Spleen (tissue), 13 donors: ENCODE measurements at places on chromosomes 11 and 22. TPM values are rescaled to one million over a fixed set of nuclear protein-coding genes. Genes with fewer than 3 reads are reported as not detected.

DNA sequence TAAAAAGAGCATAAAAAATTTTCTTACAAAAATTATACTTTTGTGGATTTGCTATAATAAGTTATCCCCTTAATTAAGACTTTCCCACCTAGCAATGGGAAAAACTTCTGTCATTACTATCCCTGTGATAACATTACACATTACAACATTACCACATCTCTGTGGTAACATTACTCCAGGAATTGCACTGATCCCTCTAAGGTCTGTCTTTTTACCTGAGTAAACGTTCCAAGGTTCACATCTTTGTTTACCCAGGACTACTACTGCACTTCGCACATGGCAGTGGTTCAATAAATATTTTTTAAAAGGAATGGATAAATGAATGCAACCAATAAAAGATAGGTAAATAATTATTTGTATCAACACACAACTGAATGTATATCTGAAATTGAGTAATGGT is 92.4 kb upstream of the NOX4 start:
- H3K36me3 ChIP-seq: no peaks in the 10 kb centered on the region
- H3K4me3 ChIP-seq: no peak overlapping the region
- H3K4me1 ChIP-seq: no peaks in the 10 kb centered on the region
- no peak overlapping the region for H3K27ac ChIP-seq

- H3K4me3 ChIP-seq: no peak overlapping the region
- H3K36me3 ChIP-seq: no peaks in the 10 kb centered on the region
- no peak overlapping the region for H3K27ac ChIP-seq
- H3K4me1 ChIP-seq: no peaks in the 10 kb centered on the region
- H3K27me3 ChIP-seq: no peaks in the 10 kb centered on the region
Observed at GRCh38 chr11:69601011-69601975, 39.7 kb upstream of the CCND1 start.

DNA sequence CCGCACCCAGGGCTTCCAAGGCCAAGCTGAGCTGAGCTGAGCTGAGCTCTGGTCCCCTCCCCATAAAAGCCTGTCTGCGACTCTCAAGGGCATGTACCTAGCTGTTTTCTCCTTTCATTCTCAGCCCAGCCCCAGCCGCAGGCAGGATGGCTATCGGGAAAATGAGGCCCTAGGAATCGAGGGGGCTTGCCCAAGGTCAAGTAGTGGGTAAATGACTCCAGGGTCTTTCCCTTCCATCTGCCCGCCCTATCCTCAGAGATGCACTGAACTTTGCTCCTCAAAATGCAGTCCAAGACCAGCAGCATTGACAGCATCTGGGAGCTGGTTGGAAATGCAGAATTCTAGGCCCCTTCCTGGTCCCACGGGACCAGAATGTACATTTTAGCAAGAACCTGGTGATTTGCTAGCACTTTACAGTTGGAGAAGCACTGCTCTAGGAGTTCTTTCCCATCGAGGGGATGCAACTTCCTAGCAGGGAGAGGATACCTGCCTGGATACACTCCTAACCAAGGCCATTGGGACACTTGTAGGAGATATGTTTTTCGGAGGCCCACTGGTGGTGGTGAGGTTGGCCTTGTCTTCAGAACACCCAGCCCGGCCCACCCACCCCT is 43.2 kb upstream of the ACCSL start:
- no peak overlapping the region for H3K27ac ChIP-seq
- no peaks in the 10 kb centered on the region for H3K4me1 ChIP-seq
- H3K4me3 ChIP-seq: no peak overlapping the region
- DNase-seq: no peak
- H3K36me3 ChIP-seq: no peaks in the 10 kb centered on the region

GRCh38 chr11:99676292-99676691 is 655.5 kb downstream of the CNTN5 start:
- H3K27me3 ChIP-seq: no peaks in the 10 kb centered on the region
- DNase-seq: no peak
- H3K27ac ChIP-seq: no peak overlapping the region
- H3K36me3 ChIP-seq: no peaks in the 10 kb centered on the region
- no peaks in the 10 kb centered on the region for H3K4me1 ChIP-seq

- H3K27ac ChIP-seq: no peak overlapping the region
- H3K36me3 ChIP-seq: no peaks in the 10 kb centered on the region
- H3K4me3 ChIP-seq: no peak overlapping the region
- no peaks in the 10 kb centered on the region for H3K27me3 ChIP-seq
Observed at GRCh38 chr11:24636291-24636629, 139.4 kb downstream of the LUZP2 start.

DNA sequence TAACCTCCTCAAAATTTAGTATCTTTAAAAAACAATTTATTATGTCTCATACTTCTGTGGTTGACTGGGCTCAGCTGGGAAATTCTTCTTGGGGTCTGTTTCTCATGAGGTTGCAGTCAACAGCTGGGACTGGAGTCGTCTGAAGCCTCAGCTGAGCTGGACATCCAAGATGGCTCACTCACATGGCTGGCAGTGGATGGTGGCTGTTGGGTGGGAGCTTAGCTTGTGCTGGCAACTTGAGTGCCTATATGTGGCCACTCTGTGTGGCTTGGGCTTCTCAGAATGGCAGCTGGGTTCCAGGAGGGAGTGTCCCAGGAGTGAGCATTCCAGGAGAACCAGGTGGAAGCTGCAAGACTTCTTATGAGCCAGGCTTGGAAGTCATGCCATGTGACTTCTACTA is 13.2 kb downstream of the THY1 start:
- H3K4me1 ChIP-seq: no peaks in the 10 kb centered on the region
- no peak overlapping the region for H3K4me3 ChIP-seq
- H3K36me3 ChIP-seq: no peaks in the 10 kb centered on the region
- no peaks in the 10 kb centered on the region for H3K27me3 ChIP-seq
- no peak overlapping the region for H3K27ac ChIP-seq
- DNase-seq: no peak

GRCh38 chr22:36541831-36542411 is 13.0 kb upstream of the EIF3D start:
- DNase-seq: no peak
- H3K36me3 ChIP-seq: no peaks in the 10 kb centered on the region
- no peaks in the 10 kb centered on the region for H3K27me3 ChIP-seq
- H3K4me3 ChIP-seq: no peak overlapping the region

- H3K36me3 ChIP-seq: no peaks in the 10 kb centered on the region
- H3K27ac ChIP-seq: no peak overlapping the region
- H3K4me3 ChIP-seq: no peak overlapping the region
- no peak for DNase-seq
- no peaks in the 10 kb centered on the region for H3K4me1 ChIP-seq
Observed at GRCh38 chr11:71169313-71169712, 83.1 kb downstream of the SHANK2 start.

GRCh38 chr22:31942091-31942490 is 2.2 kb upstream of the YWHAH start:
- peaks cover 27% of the 10 kb centered on the region for H3K4me1 ChIP-seq
- peak; percentile 61 for DNase-seq
- H3K4me3 ChIP-seq: no peak overlapping the region
- H3K27me3 ChIP-seq: no peaks in the 10 kb centered on the region

DNA sequence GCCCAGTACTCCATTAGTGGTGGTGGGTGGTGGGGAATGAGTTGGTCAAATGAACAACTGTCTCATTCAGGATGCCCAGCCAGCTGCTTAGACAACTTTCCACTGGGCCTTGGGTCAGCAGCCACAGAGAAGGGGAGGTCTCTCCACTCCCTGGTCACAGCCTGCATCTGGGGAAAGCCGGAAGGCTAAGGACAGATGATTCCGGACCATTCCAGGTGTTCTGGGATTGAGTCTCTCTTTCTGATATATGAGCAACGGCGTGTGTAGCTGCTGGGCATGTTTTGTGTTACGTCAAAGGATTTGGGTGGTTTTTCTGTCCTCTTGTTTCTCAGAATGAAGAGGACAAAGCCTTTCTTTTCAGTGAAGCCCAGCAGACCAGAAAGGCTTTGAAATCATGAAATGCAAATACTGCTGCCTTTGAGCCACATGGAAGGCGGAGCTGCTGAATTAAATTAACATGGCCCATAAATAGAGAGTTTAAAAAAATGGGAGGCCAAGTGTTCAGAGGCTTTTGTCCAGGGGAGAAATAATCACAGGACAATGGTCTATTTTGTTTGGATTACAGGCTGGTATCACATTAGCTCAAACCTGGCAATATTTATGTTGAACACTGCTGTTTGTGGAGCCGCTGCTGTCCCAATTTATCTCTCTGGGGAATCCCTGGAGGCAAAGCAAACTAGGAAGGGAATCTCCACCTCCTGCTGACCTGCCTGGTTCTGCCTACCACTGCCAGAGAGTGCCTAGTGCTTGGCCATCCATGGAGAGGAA is 234.4 kb upstream of the E2F8 start:
- no peaks in the 10 kb centered on the region for H3K27me3 ChIP-seq
- no peak overlapping the region for H3K4me3 ChIP-seq
- no peaks in the 10 kb centered on the region for H3K4me1 ChIP-seq

DNA sequence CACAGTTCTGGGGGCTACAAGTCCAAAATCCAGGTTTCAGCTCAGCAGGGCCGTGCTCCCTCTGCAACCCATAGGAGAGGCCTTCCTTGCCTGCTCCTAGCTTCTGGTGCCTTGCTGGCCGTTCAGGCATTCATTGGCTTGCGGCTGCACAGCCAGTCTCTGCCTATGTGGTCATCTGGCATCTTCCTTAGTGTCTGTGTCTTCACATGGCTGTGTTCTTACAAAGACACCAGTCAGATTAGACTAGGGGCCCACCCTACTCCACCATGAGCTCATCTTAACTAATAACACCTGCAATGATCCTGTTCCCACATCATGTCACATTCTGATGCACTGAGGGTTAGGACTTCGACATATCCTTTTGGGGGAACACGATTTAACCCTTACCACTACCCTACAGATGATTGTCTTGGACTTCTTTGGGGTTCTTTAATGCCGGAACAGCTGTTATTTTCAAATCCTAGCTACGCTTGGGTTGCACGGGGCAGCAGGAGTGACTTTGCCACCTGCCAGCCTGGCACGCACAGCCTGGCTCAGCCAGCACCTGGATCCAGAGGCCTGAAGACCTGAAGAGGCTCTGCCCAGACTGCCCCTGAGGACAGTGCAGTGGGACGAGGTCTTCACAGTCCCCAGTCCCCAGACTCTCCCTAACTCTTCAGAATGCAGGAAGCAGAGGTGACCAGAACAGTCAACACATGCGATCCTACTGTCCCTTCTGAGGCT is 7.7 kb upstream of the NEAT1 start:
- no peak overlapping the region for H3K4me3 ChIP-seq
- H3K27me3 ChIP-seq: no peaks in the 10 kb centered on the region

The RAG2 gene
- total RNA-seq: not detected

DNA sequence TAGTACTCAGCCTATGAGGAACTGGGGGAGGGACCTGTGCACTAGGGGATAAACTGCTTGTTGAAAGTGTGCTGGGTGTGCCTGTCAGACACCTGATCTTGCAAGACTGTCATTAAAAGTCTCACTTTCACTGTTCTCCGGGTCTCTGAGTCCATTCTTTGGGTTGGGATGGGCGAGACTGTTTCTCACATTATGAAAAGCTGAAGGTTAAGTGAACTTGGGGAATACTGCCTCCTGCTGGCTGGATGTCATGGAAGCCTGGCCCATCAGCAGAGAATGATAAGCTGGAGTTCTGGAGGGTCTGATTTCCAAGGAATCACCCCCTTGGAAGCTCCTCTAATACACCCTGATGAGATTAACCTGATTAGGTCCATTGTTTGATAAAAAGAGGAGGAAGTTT is 9.0 kb upstream of the VPREB1 start:
- H3K36me3 ChIP-seq: no peaks in the 10 kb centered on the region
- H3K27ac ChIP-seq: no peak overlapping the region
- H3K4me3 ChIP-seq: no peak overlapping the region
- H3K4me1 ChIP-seq: no peaks in the 10 kb centered on the region
- H3K27me3 ChIP-seq: no peaks in the 10 kb centered on the region
- no peak for DNase-seq

The TMPRSS13 gene
- total RNA-seq: 1.9 TPM

GRCh38 chr22:17250380-17251082 is 31.3 kb upstream of the ADA2 start:
- no peak for DNase-seq
- no peaks in the 10 kb centered on the region for H3K4me1 ChIP-seq
- no peak overlapping the region for H3K27ac ChIP-seq

DNA sequence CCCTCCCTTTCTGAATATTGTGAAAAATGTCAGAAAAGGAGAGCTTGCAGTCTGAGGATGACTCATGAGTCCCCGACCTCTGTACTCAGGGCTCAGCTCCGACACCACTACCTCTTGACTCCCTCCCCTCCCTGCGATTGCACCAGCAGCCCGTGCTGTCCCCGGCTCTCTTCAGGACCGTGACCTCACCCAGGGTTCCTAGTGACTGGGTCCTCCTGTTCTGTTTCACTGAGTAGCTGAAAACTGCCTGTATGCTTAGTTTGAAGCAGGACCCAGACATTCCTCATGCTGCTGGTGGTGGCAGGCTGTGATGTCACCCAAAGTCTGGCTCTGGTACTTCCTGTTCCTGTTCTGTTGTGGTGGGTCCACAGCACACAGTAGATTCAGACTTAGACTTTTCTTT is 11.7 kb downstream of the PHRF1 start:
- no peaks in the 10 kb centered on the region for H3K27me3 ChIP-seq
- peaks cover 18% of the 10 kb centered on the region for H3K4me1 ChIP-seq
- no peak overlapping the region for H3K27ac ChIP-seq

DNA sequence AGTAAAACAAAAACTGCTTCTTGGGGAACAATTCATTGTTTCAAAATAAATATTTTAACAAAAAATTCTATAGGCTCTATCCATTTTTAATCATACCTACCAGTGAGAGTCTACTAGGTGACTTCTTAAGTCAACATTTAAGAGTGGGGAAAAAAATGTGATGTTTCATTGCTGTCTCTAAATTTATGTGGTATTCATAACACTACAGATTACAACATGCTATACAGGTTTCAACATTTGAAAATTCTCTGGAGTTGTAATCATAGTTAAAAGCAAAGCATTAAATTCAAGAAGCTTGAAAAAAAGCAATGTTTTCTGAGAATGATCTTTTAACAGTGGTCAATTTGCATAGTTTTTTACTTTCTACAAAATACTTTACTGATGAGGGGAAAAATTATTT is 18.3 kb downstream of the SBF2 start:
- H3K4me3 ChIP-seq: no peak overlapping the region
- no peak overlapping the region for H3K27ac ChIP-seq
- H3K27me3 ChIP-seq: no peaks in the 10 kb centered on the region
- no peaks in the 10 kb centered on the region for H3K36me3 ChIP-seq
- DNase-seq: no peak
- no peaks in the 10 kb centered on the region for H3K4me1 ChIP-seq

The GPHA2 gene
- total RNA-seq: not detected

The DRD4 gene
- total RNA-seq: not detected

DNA sequence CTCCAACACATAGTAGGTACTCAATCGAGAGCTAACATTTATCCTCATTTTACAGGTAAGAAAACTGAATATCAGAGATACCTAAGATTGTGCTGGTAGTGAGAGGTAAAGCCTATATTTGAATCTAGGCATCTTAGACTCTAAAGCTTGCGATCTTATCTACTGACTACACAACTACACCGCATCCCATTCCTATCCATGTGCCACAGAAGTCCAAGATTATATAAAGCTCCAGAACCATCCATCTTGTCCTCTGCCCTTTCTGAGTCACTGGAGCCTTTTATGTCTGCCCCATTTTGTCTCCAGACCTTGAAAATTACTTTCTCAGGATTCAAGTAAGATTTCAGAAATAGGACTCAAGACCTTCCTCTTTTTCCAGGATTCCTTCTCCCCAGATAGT is 84.4 kb downstream of the OR5AK2 start:
- H3K4me1 ChIP-seq: peaks cover 2% of the 10 kb centered on the region
- H3K4me3 ChIP-seq: no peak overlapping the region
- no peak overlapping the region for H3K27ac ChIP-seq
- H3K36me3 ChIP-seq: no peaks in the 10 kb centered on the region
- no peak for DNase-seq

GRCh38 chr11:86569109-86569508 is 103.3 kb downstream of the ME3 start:
- no peaks in the 10 kb centered on the region for H3K27me3 ChIP-seq
- no peak overlapping the region for H3K4me3 ChIP-seq
- H3K4me1 ChIP-seq: no peaks in the 10 kb centered on the region
- no peak for DNase-seq
- no peaks in the 10 kb centered on the region for H3K36me3 ChIP-seq
